Stimulated activated CD8-positive, alpha-beta memory T cell treated with anti-CD3 and anti-CD28 coated beads, Interleukin-2, amount 100 ng/mL, for 1 hour (primary cell): ENCODE measurements at places on chromosomes 5 and 9.

DNA sequence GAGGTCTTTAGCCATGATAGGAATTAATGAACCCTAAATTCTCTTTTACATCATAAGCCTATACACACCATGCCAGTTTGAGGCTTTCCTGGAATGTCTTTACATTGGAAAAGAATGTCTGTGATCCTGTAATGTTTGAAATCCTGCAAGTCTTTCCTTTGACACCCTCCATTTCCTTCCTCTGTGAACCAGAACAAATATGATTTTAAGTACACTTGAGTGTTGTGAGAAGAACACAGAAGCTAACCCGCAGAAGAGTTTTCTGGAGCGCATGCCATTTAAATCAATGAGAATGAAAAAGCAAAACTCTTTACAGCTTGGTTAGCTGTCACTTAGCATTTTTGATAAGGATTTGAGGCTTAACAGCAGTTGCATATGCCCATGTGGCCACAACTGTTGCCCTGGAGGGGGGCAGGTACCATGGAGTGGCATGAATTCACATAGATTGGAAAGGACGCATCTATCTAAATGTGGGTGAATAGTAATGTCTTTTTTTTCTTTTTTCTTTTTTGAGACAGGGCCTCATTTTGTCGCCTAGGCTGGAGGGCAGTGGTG lies 372.6 kb downstream of the KDM4C start:
- DNase-seq, result no peak

DNA sequence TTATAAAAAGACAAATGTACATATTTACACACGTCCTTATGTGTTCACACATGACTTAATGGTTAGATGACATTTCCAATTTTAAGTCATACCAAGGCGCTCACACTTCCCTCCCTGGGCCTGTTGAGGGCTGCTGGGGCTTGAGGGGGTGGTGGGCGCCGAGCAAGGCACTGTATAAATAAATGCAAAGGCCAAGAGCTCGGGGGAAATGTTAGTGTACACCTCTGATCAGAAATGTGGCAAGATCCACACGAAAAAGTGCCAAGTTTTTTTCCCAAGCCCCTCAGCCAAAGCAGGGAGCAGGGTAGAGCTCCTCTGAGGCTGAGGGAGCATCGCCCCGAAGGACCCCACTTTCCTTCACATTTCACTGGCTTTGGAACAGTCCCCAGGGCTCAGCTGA lies 7.5 kb downstream of the IRF1 start:
- DNase-seq, result no peak

GRCh38 chr5:170223906-170224305 lies 8.9 kb upstream of the C5orf58 start:
- no peak for DNase-seq

- DNase-seq, result no peak
These were observed 85.4 kb upstream of the NR4A3 start for GRCh38 chr9:99736291-99736690.

DNA sequence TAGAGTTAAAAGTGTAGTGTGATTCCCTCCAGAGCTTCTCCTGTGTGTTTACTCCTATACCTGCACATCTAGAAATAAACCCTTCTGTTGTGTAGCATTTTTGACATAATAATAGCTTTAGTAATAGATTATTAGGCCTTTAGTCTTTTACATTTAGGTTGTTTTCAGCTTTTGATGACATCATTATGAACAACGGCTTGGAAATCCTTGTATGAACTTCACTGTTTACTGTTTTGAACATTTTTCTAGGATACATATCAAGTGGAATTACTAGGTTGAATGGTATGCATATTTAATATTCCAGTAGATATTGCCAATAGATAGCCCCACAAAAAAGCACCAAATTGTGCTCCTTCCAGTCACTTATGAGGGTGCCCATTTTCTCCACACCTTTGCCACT lies 174.0 kb downstream of the ARHGAP26 start:
- DNase-seq, result no peak

DNA sequence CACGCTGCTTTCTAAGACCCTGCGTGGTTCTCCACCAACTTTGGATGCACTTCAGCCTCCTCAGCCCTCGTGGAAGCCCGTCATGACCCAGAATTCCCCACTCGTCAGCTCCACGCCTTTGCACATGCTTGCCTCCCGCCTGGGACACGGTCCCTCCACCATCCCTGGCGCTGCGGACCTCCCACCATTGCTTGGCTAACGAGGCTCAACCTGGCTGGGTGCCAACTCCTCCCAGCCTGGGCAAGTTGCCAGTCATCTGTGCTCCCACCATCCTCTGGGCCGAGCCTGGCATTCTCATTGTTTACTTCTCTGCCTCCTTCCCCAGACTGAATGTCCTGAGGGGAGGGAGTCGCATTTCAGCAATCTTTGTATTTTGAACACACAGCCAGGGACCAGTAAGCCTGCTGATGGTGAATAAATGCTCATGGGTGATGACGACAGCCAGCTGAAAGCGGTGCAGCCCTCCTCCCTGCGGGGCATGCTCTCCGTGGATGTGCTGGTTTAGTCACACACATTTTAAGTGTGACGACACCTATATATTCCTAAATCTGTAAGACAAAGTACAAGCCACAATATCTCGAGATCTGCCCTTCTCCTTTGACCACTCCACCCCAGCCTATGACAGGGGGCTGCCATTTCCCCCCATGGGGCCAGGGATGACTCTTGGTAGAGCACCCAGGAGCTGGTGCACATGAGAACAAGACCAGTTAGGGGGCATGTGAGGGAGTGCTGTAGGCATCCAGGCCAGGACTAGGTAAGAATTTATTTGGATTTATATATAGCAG lies 37.6 kb downstream of the ANKRD33B start:
- DNase-seq, result no peak

DNA sequence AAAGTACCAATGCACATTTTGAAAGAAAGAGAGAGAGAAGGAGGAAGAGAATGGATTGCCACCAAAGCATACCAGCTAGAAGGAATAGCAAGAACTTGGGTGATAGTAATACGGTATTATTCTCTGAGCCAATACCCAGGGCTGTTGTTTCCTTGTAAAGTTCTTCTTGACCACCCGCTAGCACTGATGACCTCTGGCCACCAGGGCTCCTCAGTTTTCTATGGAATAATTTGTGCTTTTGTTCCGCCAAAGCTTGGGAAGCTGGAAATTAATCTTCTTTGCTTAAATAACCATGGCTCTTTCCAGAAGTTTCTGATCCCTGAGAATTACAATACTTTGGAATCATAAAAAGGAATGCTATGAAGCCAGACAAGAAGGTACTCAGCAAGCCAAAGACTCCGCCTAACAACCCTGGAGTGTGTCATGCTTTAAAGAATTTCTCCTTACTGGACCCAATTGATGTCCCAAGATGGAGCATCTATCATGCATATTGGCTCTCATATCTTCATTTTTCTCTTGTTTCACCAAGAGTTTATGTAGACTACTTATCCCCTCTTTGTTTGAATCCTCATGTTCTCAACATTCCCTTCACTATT lies 29.8 kb downstream of the OR2K2 start:
- DNase-seq, result no peak

- DNase-seq, result no peak
These were observed 149.3 kb downstream of the MELK start for GRCh38 chr9:36721846-36722588.

GRCh38 chr9:136901516-136902258 lies 15.4 kb downstream of the TRAF2 start:
- peak; percentile 39 for DNase-seq

DNA sequence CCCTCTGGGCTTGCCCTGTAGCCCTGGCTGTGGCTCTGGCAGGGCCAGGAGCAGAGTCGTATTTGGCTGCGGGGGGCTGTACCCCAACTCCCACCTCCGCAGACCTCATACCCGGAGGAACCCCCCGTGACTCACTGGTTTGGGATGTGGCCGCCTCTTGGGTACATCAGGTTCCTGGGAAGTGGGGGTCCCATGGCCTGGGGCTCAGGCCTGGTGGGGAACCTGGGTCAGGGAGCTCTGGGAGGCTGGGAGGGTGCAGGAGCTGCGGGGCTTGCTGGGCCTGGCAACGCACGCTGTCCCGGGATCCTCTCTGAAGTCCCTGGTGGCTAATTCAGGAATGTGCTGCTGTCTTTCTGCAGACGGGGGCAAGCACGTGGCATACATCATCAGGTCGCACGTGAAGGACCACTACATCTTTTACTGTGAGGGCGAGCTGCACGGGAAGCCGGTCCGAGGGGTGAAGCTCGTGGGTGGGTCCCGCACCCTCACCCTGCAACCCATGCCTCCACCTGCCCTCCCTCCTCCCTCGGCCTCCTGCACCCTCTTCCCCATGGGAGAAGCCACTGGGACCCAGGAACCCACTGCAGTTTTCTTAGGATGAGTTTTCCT lies 2.4 kb downstream of the LCN1 start:
- no peak for DNase-seq

DNA sequence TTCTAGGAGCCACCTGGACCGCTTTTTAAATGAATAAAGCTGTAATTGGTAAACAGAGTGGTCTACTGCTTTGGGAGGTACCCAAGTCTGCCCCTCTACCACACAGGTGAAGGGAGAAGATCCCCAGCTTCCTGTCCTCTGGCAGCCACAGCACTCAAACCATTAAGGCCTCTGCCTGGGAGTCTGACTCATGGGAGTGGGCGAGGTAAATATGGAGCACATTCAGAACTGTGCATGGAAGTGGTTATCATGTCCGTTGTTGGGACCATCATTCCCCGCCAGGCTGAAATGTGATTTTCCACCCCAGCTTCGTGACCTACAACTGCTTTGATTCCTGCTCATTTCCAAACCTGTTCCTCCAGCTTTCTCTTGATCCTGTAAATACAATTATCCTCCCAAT lies 59.5 kb upstream of the ALDH1B1 start:
- no peak for DNase-seq

GRCh38 chr9:118426772-118427171 lies 722.6 kb downstream of the TLR4 start:
- no peak for DNase-seq

DNA sequence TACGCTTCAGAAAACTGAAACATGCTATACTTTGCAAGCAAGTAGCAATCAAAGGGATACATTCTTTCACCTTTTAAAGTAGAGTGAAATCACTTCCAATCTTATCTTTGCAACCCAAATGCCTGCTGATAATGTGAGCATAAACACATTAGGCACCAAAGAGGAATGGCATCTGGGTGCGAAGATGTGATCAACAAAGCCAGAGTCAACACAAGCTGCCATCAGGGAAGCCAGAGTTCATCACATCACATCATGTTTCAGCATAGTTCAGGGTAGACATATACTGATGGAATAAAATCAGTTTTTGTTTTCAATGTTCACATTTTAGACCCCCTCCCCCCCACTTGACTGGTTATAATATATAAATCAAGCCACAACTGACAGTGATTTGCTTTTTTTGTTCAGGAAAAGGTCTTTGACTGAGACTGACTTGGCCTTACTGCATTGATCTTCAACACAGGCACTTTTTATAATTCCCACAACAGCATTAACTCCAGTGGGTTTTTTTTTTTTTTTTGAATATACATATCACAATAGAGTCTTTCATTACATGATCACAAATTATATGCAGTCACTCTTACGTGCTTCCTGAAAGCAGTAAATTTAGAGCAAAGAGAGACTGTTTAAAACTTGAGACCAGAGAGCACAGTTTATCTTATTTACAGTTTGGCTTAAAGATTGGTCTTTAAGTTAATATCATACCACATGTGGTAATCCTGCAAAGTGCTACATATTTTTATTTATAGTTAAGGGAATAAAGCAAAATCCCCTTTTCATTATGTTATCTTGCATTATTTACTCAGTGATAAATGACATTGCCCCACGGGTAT lies 20.3 kb downstream of the AOPEP start:
- no peak for DNase-seq

DNA sequence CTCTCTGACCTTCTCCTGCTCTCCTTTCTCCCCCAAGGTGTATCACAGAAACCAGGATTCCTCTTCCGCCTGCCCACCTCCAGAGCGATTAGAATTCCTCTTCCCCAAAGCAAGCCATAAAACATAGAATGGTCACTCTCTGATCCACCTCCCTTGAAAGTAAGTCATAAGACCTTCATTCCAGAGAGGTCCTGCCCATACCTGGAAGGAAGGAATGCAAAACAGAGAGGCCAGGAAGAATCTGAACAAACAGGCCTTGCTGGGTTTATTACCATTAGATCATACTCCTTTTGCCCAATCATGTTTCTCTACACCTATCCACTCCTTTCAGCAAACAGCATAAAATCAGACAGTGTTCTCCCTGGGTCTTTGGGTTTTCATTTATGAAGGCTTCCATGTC lies 21.0 kb downstream of the CDKL3 start:
- DNase-seq, result no peak

DNA sequence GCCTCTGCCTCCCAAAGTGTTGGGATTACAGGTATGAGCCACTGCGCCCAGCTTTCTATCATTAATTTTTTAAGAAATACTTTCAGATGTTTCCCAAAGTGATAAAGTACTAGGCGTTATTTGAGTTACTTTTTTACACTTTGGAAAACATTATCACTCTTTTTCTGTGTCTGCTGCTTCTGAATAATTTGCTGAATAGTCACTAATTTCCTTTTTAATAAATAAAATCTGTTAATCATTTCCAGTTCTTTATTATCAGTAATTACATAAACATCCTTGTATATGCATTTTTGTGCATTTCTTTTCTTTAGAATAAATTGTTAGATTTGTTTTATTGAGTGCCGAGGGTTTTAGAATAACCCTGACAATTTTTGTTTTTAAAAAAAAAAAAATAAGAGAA lies 48.6 kb downstream of the UHRF2 start:
- DNase-seq, result no peak

- no peak for DNase-seq
These were observed 69.9 kb downstream of the RCL1 start for GRCh38 chr9:4862506-4863250.

GRCh38 chr9:92739346-92739970 lies 25.2 kb downstream of the BICD2 start:
- DNase-seq, result no peak

DNA sequence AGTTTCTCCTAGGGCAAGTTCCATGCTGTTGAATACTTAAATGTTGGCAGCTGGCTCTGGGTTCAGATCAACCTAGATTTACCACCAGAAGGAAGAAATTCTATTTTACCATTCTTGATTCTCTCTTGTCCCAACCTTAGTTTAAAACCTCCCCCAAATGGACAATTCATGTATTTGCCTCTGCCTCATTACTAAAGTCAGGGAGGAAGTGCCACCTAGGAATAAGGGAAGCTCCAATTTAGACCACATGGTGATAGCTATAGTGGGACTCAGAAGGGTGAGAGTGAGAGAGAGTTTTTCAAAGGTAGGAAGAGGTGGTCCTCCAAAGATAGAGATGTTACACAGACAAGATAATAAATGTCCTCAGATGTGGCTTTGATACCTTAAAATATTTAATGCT lies 53.4 kb upstream of the PAM start:
- DNase-seq, result no peak

DNA sequence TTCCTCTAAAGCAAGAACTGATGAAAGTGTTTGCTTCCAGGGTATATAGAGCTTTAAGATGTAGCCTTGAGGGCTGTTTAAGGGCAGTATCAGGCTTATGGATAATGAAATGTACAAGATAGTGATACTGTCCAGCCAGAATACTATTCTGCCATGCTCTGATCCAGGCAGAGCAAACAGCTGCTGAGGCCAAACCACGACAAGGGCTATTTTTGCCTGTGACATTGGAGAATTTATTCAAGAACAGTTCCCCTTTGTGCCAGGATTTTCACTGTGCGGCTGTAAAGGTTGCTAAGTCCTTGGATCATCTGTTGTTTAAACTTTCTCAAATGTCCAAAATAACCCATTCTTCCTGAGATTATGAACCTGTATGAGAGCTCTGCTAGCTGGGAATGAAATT lies 70.4 kb downstream of the OTP start:
- DNase-seq, result no peak

- peak; percentile 40 for DNase-seq
These were observed 31.7 kb upstream of the PRXL2C start for GRCh38 chr9:96686638-96687335.

GRCh38 chr5:73382401-73382740 lies 66.2 kb downstream of the FOXD1 start:
- no peak for DNase-seq

GRCh38 chr5:53109056-53109442 lies 508 bp downstream of the MOCS2 start:
- no peak for DNase-seq
